ENCODE measurements at places on chromosomes 1 and 21. TPM values are rescaled to one million over a fixed set of nuclear protein-coding genes. Genes with fewer than 3 reads are reported as not detected.

Gene DENND2C
- 3.1 TPM for total RNA-seq

Gene LAD1
- not detected for total RNA-seq

Gene OR2T2
- not detected for total RNA-seq

Gene SLAMF8
- total RNA-seq: 17.6 TPM

Gene CFHR1
- total RNA-seq: 0.57 TPM

Measured in subcutaneous adipose tissue (tissue), 4 donors.